Renal pelvis (tissue), 12 donors: ENCODE measurements at places on chromosomes 4 and X.

DNA sequence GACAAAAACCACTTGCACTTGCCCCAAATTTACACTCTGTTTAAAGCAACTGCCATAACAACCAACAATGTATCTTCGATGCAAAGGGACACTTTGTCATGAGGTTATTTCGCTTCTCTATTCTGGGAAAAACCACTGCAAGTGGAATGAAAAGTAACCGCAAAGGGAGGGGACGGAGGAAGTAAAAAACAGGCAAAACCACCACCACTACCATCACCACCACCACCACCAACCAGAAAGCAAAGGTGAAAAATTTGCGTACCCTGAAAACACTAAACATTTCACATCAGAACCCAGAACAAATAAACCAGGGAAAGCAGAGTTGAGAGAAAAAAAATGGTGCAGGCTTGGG lies 1.2 kb upstream of the N4BP2 start:
- no peak for DNase-seq

DNA sequence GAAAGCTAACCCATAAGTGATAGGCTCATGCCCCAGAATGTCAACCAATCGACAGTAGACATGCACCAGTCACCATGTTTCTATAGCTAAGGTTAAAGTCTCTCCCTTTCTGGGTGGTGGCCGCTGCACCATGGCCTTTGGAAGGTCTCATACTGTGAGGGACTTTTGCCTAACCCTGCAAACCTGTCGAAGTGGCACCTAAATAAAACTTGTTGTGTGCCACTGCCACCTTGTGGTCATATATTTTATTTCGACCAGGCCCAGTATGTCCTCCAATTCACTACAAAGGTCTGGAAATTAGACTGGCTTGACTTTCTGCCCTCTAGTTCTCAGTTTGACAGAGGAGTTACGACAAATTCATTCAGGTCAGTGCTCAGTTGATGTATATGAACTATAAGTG lies 163.1 kb downstream of the SMARCA1 start:
- DNase-seq: peak; percentile 15

GRCh38 chr4:33746979-33747378 lies 2497.3 kb downstream of the ARAP2 start:
- DNase-seq: no peak

- DNase-seq: no peak
Observed at GRCh38 chrX:108362026-108362425, 76.2 kb downstream of the COL4A6 start.

GRCh38 chr4:101222156-101222845 lies 125.0 kb downstream of the PPP3CA start:
- no peak for DNase-seq

DNA sequence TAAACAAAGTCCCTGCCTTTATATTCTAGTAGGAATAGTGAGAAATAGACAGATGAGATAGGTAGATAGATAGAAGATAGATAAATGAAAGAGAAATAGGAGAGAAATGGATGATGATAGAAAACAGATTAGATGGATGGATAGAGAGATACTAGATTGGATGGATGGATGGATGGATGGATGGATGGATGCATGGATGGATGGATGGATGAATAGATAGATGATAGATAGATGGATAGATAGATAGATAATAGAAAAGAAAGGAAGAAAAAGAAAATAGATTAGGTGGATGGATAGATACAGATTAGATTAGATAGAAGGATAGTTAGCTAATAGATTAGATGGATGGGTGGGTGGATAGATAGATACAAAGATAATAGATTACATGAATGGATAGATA lies 33.2 kb upstream of the WDR17 start:
- DNase-seq: no peak

DNA sequence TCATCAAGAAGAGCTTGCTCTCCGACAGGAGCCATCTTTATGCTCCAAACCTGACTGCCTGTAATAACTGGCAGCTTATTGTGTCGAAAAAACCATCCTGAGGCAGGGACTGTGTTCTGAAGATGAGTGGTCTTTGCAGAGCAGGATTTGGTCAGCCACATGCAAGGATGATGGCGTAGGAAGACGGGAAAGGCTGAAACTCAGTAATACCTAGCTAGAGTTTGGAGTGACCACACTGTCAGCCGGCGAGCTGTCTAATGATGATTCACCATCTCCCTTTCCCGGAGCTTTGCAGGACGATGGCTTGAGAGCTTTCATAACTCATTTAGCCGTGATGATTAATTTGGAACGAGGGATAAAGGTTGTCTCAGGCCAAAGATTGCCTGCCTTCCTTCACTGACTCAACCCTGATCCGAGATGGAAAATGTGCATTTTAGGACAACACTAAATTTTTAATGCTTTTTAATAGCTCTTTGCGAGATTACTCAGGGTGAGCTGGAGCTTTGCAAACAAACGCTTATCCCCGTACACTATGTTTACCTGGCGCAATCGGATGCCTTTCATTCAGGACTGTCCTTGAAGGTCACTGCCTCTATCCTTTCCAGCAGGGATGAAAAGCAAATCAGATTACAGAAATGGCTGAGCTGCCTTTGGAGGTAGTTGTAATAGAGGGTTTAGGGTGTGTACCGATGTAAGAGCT lies 288.5 kb downstream of the ASMT start:
- no peak for DNase-seq

- no peak for DNase-seq
Observed at GRCh38 chrX:69045616-69046345, 119.5 kb downstream of the PJA1 start.

- DNase-seq: no peak
Observed at GRCh38 chr4:129453524-129454200, 357.7 kb downstream of the C4orf33 start.

- no peak for DNase-seq
Observed at GRCh38 chr4:42642101-42642797, 14.7 kb downstream of the ATP8A1 start.

DNA sequence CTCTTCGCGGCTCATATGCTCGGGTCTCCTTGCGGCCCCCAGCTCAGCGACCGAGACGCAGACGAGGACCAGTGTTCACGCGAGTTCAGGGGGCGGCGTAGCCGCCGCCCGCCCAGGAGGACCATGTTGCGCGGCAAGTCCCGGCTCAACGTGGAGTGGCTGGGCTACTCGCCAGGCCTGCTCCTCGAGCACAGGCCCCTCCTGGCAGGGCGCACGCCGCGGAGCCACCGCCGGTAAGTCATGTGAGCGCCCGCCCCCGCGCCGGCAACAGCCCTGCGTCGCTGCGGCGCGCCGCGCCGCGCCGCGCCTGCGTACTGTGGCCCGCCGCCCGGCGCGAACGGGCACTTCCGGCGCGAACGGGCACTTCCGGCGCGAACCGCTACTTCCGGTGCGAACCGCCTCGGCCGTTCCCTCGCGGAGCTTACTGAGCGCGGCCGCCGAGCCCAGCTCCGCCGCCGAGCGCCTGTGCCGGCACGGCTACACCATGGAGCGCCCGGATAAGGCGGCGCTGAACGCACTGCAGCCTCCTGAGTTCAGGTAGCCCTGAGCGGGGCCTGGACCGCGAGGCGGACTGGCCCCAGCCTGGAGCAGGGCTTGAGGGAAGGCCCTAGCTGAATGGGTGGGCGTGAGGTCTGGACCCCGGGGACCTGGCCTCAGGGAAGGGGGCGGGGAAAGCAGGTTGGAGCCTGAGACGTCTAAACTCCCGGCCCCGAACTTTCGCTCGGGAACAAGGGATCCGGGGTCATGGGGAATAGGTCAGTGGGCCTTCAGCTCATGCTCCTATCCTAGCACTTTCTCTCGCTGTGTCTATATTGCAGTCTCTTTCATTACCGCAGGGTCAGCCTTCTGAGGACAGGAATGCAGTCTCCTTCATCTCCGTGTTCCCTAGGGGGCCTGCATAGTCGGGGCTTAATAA lies at the start of gene VMA21:
VMA21 (plus strand) TSS at position 382 of the 916 bp plus-strand sequence; CDS start at position 485, 103 bp downstream.
- peak; percentile 80 for DNase-seq

DNA sequence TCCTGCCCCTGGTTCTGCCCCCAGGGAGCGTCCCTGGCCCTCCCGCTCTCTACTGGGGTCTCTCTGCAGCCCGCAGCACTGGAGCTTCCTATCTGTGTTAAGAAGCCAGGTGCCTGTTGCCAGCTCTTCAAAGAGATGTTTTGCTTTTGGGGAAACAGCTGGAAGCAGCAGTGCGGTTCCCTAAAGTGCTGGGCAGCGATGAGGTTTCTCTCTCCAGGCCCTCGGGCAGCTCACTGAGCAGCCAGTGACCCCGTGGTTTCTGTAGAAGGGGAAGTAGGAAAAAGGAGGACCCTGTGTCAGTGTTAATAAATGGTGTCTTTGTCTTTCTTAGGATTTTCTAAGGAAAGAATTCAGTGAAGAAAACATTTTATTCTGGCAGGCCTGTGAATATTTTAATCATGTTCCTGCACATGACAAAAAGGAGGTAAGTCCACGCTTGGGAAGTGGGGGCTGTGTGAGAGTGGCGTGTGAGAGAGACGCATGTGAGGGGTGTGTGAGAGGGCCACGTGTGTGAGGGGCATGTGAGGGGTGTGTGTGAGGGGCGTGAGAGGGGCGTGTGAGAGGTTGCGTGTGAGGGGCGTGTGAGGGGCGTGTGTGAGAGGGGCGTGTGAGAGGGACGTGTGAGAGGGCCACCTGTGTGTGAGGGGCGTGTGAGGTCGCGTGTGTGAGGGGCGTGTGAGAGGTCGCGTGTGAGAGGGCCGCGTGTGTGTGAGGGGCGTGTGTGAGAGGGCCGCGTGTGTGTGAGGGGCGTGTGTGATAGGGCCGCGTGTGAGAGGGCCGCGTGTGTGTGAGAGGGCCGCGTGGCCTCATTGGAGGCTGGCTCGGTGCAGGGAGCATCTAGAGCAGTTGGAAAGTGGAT lies 27.1 kb upstream of the HGFAC start:
- no peak for DNase-seq

- no peak for DNase-seq
Observed at GRCh38 chr4:122806981-122807679, 19.5 kb upstream of the FGF2 start.

- peak; percentile 48 for DNase-seq
Observed at GRCh38 chr4:30720661-30721184, 554 bp downstream of the PCDH7 start.

- DNase-seq: no peak
Observed at GRCh38 chrX:24646745-24647182, 383 bp downstream of the PCYT1B start.

- DNase-seq: no peak
Observed at GRCh38 chr4:7967501-7968261, 28.0 kb upstream of the AFAP1 start.

DNA sequence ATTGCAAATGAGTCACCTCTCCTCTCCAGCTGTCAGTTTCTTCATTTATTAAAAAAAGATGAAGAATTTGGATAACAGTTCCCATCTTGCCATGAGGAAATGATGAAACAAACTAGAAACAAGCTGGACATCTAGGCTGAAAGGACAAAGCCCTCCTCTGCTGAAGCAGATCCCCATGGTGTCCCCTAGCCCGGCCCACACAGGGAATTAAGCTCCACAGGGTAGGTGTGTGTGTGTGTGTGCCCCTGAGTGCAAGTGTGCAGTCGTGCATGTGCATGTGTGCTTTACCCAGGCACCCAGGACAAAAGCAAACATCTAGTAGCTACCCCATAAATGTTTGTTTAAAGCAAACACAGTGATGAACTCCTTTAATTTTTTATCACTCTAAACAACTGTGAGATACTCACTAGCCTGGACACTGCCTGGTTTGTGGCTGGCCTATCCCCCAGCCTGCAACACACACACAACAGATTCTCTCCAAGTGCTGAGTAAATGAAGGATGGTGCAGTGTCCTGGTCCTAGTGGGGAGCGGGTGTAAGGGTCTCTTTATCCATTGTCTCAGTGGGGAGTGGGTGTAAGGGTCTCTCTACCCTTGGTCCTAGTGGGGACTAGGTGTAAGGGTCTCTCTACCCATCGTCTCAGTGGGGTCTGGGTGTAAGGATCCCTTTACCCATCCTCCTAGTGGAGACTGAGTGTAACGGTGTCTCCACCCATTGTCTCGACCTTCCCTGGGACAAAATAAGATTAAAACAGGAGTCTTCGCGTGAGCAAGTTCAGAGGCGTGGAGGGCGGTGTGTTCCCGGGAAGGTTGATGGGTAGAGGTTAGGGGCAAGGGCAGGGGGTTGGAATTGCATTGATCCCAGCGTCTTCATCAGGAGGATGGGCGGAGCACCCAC lies 688 bp upstream of the EVC start:
- DNase-seq: no peak

DNA sequence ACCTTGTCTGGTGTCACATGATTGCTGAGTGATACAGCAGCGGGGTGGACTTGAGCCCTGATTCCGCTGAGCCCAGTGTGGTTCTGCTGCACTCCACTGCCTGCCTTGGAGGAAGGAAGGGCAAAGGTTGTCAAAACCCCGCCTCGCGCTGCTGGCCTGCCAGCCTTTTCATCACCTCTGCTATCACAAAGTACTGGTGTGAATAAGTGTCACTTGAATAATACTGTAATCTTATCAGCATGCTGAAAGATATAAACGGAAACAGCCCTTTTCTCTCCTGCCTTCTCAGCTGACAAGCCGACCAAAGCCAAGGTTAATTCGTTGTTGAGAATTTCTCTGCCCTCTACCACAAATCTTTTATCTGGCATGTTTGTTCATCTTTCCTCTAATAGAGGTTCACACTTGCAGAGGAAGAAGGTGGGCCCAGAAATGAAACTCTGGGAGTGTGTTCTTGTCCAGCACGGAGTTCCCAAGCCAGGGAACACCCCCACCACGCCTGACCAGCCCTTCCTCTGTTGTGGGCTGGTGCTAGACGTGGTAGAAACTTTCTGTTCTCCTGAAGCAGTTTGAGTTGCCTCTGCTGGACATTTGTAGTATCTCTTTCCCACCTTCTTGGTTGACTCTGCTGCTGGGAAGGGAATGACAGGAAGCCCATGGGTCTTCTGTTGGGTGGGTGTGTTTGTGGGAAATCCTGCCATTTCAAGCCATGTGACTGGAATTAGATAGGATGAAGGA lies 21.5 kb downstream of the FHDC1 start:
- DNase-seq: no peak

DNA sequence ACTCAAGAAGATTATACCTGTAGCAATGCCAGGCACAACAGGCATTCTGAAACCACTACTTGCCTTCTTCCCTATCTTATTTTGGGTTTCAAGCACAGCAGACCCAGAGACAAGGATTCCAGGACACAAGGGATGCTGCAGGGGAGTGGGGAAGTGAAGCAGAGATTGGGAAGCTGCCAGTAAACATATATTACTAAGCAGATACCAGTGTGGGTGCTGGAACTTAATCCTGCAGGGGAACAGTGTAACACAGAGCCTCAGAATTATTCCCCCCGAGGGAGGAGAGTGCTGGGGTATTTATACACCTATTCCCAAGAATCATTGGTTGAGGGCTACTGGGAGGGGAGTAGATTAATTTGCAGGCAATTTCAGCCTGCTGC lies 33.3 kb upstream of the MAML3 start:
- no peak for DNase-seq

- no peak for DNase-seq
Observed at GRCh38 chrX:76147106-76147505, 25.8 kb upstream of the PBDC1 start.

DNA sequence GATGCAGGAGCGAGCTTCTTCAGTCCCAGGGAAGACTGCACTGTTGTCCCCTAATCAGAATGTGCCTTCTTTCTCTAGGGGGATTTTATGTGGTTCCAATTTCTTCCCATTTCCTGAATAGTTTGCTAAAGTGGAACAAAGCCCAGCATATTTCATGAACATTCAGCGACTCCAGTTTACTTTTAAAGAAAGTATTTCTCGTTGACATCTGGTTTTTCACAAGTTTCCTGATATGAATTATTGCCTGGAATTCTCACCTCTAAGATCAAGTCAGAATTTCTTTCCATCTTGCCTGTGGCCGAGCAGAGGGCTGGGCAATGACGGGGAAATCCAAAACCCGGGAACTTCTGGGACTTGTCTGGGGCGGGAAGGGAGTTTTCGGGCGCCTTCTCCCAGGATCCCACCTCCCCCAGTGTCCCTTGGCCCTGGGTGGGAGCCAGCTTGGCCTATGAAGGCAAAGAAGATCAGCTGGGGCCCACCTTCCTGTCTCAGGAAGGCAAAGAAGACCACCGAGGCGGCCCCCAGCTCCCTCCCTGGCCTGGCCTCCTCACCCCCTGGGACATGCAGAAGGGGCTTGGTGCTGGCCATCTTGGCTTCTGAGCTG lies 15.4 kb downstream of the SORCS2 start:
- no peak for DNase-seq
